ENCODE measurements at places on chromosomes 11 and 22.
A peak's percentile ranks its signal among the peaks of the same experiment; 100 is the strongest.

DNA sequence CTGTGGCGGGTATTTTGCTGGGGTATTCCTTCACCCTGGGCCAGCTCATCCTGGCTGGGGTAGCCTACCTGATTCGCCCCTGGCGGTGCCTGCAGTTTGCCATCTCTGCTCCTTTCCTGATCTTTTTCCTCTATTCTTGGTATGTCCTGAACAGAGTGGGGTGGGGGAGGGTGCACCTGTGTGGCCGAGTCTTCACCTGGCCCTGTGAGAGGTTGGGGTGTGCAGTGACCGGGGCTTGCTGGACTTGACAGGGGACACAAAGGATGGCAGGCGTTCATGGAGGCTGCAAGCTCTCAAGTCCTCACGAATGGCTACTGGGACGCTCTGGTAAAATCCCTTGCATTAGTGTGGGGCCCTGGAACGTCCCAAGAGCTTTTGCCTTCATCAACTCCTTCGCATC is 39.3 kb downstream of the CAPN1 start:
- H3K27ac ChIP-seq = no peak overlapping the region
- H3K4me3 ChIP-seq = no peak overlapping the region
- no peaks in the 10 kb centered on the region for H3K36me3 ChIP-seq
- no peak for DNase-seq

GRCh38 chr11:128843198-128843785 is 23.8 kb downstream of the KCNJ1 start:
- H3K27me3 ChIP-seq = peaks cover 44% of the 10 kb centered on the region
- H3K4me1 ChIP-seq = no peaks in the 10 kb centered on the region
- DNase-seq = no peak
- no peaks in the 10 kb centered on the region for H3K36me3 ChIP-seq

DNA sequence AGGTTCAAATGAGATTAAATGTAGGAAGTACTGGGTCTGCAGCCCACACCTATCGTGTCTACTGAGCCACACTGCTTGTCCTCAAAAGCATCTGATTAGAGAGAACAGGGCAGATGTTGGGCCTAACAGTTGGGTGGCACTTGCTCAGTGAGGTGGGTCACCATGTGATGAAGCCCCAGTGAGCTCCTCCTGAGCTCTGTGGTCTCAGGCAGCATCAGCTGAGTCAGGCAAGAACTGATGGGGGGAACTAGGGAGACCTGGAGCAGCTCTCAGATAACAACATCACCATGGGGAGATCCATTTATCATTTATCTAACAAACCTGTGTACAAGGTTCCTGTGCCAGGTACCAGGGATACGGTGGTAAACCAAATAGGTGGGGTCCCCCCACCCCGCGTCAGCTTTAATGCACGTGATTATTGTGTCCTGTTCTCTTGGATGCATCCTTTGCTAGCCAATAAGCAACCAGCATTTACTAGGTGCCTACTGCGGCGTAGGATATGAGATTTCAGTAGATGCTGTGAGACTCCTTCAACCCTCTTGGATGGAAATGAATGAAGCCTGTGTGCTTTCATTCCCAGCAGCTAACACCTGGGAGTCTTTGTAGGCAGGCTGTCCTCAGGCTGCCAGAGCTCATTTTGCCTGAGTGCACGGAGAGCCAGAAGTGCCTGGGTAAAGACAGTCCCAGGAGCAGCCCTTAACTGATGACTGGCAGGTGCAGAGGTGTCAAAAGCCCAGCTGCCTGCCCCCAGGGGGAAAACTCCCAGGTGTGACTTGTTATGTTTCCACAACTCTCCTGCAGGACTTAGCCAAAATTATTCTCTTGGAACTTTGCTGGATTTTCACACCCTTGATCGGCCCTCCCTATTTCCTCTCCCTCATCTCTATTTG is 73.6 kb upstream of the NARS2 start:
- no peaks in the 10 kb centered on the region for H3K36me3 ChIP-seq
- no peak for DNase-seq
- H3K4me1 ChIP-seq = no peaks in the 10 kb centered on the region
- H3K27me3 ChIP-seq = no peaks in the 10 kb centered on the region

- H3K4me1 ChIP-seq = peaks cover 13% of the 10 kb centered on the region
- H3K4me3 ChIP-seq = peak overlapping the region; percentile 95
- H3K27ac ChIP-seq = peak overlapping the region; percentile 64
Measured at GRCh38 chr11:67119585-67120391, 725 bp downstream of the KDM2A start.

- DNase-seq = peak; percentile 39
- H3K4me3 ChIP-seq = no peak overlapping the region
- peaks cover 24% of the 10 kb centered on the region for H3K4me1 ChIP-seq
- H3K27me3 ChIP-seq = no peaks in the 10 kb centered on the region
- H3K36me3 ChIP-seq = peaks cover 30% of the 10 kb centered on the region
Measured at GRCh38 chr11:33043221-33043830, 4.0 kb downstream of the TCP11L1 start.

Data from GM23248 (cell line).